Right hindlimb (tissue), 1 donor: ENCODE measurements at places on chromosomes 3 and 15.

DNA sequence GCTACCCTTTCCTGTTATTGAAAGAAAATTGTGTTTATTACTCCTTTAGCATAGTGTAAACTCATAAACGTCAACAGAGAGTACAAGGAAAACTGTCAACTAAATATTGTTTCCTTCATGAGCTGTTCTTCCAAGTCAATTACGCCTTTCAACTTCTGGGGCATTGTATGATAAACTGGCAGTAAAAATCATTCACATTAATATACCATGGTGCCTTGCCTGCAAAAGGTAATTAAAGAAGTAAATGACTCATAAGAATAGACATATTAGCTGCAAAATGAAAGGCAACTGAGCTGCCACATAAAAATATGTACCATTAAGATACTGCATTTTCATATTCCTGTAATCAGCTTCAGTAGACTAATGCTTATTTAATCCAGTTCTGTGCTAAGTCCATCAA lies 447.3 kb downstream of the FOXP1 start:
- no peak for DNase-seq

DNA sequence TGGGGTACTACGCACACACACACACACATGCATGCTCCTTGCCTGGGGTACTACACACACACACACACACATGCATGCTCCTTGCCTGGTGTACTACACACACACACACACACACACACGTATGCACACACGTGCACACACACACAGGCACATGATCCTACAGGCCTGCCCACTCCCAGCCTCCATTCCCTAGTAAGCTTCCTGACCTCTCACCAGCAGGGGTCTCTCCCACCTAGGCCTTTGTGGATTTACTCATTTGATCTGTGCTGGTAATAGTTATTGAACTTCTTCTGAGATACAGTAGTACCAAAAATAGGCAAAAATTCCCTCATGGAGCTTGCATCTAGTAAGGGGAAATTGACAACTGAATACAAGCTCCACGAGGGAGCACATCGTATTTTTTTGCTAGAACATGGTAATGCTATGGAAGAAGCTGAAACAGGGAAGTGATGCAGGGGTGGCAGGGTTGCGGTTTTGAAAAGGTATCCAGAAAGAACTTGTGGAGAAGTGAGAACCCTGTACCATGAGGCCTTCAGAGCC lies 19.1 kb downstream of the TTC21A start:
- peak; percentile 68 for DNase-seq

GRCh38 chr3:194757647-194758061 lies 72.0 kb downstream of the FAM43A start:
- peak; percentile 88 for DNase-seq

DNA sequence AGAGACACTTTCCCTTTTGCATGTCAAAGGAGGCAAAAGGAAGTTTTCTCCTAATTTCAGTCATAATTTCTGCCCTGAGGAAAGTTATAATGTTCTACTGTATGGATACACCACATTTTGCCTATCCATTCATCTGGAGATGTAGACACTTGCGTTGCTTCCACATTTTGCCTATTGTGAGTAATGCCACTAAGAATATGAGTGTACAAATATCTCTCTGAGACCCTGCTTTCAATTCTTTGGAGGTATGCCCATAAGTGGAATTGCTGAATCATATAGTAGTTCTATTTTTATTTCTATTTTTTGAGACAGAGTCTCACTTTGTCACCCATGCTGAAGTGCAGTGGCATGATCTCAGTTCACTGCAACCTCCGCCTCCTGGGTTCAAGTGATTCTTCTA lies 3.6 kb upstream of the CD276 start:
- DNase-seq: no peak

GRCh38 chr15:101091080-101092017 lies 160.5 kb downstream of the CHSY1 start:
- DNase-seq: peak; percentile 72

- no peak for DNase-seq
These were observed 185.3 kb upstream of the NECTIN3 start for GRCh38 chr3:110886222-110886893.
